Stimulated activated CD4-positive, alpha-beta T cell treated with anti-CD3 and anti-CD28 coated beads, Interleukin-4, amount 100 ng/mL, for 48 hours (primary cell): ENCODE measurements at places on chromosomes 11 and 22.

- DNase-seq, result no peak
Observed at GRCh38 chr22:29016067-29016938, 45.3 kb downstream of the C22orf31 start.

- DNase-seq, result peak; percentile 85
Observed at GRCh38 chr22:20298803-20299745, 20.8 kb downstream of the DGCR6L start.

DNA sequence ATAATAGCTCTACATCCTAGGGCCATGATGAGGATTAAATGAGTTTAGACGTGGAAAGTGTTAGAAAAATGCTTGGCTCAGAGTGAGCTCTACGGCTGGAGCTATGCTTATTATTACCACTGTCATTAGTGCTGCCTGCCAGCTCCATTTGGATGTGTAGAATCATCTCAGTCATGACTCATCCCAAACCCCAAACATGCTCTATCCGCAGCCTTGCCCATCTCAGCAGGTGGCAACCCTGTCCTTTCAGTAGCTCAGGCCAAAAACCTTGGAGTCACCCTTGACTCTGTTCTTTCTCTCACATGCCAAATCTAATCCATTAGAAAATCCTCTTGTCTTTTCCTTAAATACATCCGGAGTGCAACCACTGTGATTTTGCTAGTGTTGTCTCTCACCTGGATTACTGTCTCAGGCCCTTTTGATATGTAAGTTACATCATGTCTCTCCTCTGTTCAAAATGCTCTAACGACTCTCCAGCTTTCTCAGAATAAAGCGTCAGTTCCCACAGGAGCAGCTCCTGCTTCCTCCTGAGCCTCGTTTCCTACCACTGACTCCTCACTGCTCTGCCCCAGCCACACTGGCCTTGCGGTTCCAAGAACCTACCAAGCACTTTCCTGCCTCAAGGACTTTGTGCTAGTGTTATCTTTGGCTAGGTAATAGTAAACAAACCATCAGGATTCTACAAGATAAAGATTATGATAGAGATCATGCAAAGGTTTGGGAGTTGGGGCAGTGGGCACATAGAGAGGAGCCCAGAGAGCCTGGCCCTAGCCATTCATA lies 10.5 kb upstream of the CHRM1 start:
- no peak for DNase-seq

DNA sequence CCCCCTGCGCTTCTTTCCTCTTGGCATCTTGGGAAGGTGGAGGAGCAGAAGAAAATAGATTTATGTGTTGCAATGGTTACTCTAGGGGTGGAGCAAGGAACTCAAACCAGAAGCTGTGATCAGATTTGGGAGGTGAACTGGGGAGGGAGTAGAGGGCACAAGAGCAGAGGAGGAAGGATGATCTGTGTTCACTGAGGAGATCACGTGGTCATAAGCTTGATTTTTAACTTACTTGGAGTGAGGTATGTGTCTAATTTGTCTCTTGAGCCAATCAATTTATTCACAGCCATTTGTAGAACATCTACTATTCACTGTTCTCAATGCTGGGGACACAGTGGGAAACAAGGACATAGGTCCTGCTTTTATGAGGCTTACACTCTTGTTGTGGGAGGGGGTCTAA lies 24.8 kb upstream of the CD82 start:
- DNase-seq, result no peak

GRCh38 chr11:113113801-113114704 lies 152.8 kb downstream of the NCAM1 start:
- DNase-seq, result no peak

DNA sequence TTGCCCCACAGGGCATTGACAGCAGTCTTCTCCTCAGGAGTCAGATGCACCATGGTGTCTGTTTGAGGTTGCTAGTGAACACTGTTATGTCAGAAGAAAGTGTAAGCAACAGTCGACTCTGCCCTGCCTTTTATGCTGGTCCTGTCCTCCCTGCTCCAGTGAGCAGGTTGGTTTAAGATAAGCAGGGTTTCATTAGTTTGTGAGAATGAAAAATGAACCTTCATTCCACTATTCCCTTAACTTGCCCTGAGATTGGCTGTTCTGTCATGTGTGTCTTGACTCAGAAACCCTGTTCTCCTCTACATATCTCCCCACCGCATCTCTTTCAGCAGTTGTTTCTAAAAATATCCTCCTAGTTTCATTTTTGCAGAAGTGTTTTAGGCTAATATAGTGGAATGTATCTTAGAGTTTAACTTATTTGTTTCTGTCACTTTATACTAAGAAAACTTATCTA lies at the start of gene HBD:
TSS of gene HBD (minus strand) at position 103 of the 454 bp plus-strand sequence. CDS start at position 53, 50 bp downstream.
- no peak for DNase-seq

DNA sequence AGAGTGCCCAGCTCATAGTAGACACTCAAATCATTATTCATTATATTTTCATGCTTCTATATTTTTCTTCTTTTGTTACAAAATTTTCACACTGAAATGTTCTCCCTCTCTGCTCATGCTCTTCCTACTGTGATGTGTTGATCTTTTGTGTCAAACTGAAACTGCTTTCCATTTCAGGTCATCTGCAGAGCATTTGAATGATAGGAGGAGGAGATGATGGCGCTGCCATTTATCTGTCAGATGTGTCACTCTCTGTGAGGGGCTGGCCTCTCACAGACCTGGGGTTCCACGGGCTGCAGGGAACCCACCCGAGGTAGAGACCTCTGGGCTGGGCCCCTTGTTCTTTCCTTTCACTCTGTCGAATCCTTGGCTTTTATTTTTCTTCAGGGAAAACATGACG lies 41.1 kb downstream of the OR10A6 start:
- no peak for DNase-seq

DNA sequence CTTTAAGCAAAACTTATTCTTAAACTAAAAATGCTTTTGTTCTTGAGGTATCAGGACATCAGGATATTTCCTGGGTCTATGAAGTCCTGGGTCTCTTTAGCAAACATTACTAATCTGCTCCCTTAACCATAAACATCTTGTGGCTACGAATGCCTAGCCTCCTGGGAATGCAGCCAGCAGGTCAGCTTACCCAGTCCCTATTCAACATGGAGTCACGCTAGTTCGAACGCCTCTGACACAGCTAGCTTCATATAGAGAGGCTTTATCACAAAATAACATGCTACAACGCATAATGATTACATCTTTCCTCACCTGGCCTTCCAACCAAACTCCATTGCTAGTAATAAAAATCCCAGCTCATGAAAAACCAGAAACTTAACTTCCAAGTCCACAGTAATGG lies 17.5 kb upstream of the FIBIN start:
- no peak for DNase-seq

GRCh38 chr22:23237841-23238240 lies 57.5 kb downstream of the BCR start:
- no peak for DNase-seq
